Karpas-422 (cell line): ENCODE measurements at places on chromosomes 12 and 14.

GRCh38 chr12:40226705-40227104, 1.9 kb downstream of the LRRK2 start:
- DNase-seq, result no peak

- DNase-seq, result no peak
These were observed 6.9 kb upstream of the PPTC7 start for GRCh38 chr12:110590059-110590458.

- DNase-seq, result no peak
These were observed 250.0 kb downstream of the KCNC2 start for GRCh38 chr12:74959657-74960056.

- no peak for DNase-seq
These were observed 203.6 kb upstream of the DIO3 start for GRCh38 chr14:101357559-101358319.

- DNase-seq, result peak; percentile 67
These were observed 136.1 kb upstream of the WSCD2 start for GRCh38 chr12:107992870-107993451.

GRCh38 chr12:65220761-65221160, 51.4 kb downstream of the LEMD3 start:
- DNase-seq, result no peak
